ENCODE measurements at places on chromosomes 1 and 21.

GRCh38 chr1:83909687-83910086, 89.2 kb downstream of the TTLL7 start:
- DNase-seq = no peak

DNA sequence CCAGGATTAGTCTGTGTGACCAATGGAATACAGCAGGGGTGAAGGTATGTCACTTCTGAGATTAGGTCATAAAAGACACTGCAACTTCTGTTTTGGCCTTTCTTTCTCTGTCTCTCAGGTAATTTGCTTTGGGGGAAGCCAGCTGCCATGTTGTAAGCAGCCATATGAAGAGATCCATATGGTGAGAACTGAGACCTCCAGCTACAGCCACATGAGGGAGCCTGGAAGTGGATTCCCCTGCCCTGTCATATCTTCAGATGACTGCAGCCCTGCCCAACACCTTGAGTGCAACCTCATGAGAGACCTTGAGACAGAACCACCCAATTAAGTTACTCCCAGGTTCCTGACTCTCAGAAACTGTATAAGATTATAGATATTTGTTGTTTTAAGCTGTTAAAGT, 70.1 kb upstream of the ESRRG start:
- no peak for DNase-seq

GRCh38 chr1:185896863-185897262, 162.7 kb downstream of the HMCN1 start:
- DNase-seq = no peak

DNA sequence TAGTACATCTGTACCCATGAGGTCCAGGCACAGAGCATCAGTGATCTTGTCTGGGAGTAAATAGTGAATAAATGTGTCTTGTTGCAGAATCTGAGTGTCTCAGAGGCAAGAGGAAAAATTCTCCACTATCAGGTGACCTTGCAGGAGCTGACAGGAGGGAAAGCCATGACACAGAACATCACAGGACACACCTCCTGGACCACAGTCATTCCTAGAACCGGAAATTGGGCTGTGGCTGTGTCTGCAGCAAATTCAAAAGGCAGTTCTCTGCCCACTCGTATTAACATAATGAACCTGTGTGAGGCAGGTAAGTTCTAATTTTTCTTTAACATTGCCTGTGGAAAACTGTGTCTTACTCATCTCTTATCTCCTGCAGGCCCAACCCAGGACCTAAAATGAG, 43.1 kb downstream of the IL12RB2 start:
- no peak for DNase-seq
